ENCODE measurements at places on chromosomes 3 and 15.
A peak's percentile ranks its signal among the peaks of the same experiment; 100 is the strongest.

DNA sequence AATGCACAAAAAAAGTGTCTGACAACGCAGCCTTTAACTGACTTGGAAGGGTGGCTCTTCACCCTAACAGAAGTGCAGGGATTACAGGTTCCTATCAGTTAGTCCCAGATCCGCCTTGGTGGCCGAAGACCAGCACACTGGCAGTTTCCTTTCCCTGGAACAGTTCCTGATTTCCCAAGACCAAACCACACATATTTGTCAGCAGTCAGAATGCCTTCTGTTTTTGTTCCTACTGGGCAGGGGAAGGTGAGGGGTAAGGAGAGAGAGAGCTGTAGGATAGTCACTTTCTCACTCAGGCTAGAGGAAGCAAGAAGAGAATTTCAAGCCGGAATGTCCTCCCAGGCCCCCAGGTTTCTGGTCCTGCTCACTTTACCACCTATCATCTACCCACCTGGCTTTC is 9.2 kb downstream of the CXCR6 start:
- DNase-seq, result no peak

DNA sequence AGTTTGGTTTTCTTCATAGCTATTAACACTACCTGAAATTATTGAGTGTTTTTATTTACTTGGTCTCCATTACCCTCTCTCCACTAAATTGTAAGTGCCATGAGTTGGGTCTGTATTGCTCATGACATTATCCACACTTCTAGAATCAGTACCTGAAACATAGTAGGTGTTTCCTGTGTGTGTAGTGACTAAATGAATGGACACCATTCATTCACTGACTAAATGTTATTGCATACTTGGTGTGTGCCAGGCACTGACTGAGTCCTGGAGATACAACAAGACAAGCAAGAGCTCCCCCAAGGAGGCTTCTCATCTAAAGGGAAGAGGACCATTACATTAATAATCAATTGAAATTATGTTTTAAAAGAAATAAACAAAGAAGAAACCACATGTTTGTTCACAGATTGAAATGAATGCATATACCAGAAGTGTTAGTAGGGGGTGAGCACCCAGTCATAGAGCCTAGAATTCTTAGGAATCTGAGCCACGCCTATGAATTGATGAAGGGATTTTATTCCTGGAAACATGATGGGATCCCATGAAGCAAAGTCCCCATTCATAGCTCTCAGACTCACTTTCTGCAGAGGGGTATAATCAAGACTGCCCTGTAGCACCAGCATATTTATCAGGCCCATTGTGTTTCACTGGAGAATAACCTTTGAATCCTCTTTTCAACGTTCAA is 31.7 kb upstream of the ATOSA start:
- DNase-seq, result no peak

GRCh38 chr15:63764124-63764803 is 69.5 kb downstream of the HERC1 start:
- DNase-seq, result no peak

GRCh38 chr3:89332386-89332785 is 225.0 kb downstream of the EPHA3 start:
- DNase-seq, result no peak

GRCh38 chr15:25739687-25740121 is 123.4 kb downstream of the ATP10A start:
- no peak for DNase-seq

DNA sequence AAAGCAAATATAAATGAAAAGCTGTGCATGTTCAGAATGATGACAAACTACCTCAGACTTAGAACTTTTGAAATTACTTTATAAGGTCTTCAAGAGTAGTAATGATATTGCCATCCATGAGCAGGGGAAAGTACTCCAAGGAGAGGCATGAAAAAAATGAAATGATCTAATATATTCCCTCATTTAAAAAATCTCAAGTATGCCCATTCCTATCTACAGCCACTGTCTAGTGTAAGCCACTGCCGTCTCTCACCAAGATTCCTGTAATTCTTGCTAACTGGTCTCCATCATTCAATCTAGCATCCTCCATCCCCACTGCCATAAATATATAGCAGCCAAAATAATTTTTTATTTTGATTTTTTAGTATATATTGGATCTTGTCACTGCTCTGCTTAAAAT is 258.8 kb downstream of the PLOD2 start:
- peak; percentile 5 for DNase-seq

DNA sequence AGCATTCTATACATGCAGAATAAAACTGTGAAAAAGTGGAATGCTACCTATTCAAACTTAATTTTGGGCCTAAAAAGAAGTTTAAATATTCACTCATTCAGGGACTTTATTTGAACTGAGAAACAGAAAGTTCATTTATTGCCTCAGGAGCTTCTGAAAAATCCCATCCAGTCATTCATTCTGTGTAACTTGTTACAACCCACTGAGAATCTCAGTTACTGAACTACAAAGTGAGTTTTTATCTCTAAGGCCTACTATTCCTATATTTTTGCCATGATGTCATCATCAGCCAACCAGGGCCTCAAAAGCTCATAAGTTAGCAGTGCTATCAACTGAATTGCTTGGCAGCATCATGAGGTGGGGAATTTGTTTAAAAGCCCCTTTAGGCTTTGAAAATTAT is 98.0 kb upstream of the BOC start:
- DNase-seq, result no peak

DNA sequence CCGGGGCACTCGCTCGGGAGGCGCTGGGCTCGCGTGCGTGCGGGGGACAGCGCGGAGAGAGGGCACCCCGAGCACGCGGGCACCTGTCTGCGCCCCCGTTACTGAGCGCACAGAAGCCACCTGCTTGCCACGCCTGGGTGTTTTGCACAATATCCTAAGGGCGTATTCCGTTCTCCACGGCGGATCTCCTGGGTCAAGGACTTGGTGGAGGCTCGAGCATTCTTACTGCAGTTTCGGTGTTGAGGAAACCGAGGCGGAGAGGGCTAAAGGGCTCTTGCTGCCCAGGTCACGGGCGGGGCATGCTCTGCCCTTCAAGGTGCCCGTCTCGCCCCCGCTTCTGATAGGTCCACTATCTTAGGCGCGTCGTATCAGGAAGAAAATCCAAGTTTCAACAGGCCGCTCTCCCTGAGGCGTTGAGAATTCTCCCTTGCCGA is 526 bp downstream of the GPD1L start:
- DNase-seq, result no peak

DNA sequence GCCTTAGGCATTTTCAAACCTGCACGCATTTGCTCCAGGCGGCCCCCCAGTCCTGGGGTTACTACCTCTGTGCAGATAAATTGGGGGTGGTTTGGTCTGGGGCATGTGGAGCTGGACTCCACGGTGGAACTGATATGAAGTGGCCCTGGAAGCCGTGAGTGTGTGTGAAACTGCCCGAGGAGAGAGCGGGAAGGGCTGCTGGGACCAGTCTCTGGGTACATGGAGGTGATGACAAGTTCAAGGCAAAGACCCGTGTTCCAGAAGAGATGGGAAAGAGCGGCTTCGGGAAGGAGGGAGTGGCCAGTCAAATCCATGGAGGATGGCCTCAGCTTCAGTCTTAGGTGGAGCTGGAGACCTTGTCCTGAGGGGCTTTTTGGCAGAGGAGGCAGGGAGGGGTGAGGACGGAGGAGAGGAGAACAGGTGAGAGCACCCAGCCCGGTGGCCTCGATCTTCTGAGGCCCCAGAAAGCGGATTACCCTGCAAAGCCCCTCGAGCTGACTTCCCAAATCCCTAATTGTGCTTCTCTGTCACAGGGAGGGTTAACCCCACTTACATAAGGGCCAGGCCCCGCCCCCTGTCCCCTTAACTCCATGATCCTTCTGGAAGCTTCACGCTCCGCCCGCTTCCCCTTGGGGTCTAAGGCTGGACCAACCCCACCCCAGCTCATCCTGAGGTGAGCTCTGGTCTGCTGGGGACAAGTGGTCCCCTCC is 1.9 kb upstream of the NR2E3 start:
- DNase-seq, result no peak

GRCh38 chr15:70763950-70764730 is 782 bp upstream of the UACA start:
- no peak for DNase-seq

- no peak for DNase-seq
Measured at GRCh38 chr3:153855772-153856171, 265.4 kb upstream of the ARHGEF26 start.

GRCh38 chr15:41006479-41006878 is 53.2 kb downstream of the CHAC1 start:
- no peak for DNase-seq

DNA sequence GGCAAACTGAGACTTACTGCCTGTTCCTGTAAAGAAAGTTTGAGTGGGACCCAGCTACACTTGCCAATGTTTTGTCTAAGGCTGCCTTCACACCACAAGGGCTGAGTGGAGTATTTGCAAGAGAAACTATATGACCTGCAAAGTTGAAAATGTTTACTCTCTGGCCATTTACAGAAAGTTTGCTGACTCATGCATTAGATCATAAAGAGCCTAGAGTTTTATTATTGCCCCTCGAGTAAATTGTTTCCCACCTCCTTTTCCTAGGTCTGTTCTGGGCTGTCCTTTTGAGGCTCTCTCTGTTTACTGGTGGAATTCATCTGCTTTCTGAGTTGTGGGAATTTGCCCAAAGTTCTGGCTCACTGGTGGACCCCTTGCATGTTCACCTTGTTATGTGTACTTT is 6.7 kb upstream of the PROK2 start:
- DNase-seq, result no peak

DNA sequence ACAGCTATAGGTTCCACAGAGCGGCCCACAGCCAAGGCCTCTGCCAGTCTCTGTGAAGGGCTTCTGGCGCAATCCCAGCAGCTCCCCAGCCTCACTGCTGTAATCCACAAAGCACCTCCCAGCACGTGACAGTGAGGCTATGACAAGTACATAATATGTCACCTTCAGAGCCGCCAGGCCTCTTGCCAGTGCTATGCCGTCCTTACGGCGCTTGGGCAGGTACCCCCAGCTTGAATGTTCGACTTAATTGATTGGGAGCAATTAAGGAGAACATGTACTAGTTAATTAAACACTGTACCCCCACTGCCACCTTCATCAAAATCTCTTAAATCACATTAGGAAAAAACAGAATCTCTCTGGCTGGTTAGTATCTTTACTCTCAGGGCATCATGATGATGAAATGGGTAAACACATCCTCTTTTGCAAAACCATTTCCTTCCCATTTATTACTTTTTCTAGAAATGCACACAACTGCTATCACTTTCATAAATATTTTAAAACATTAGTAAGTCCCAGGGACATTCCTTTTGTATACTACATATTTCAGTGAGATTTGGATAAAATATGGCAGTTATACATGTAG is 169.9 kb downstream of the XXYLT1 start:
- peak; percentile 52 for DNase-seq

DNA sequence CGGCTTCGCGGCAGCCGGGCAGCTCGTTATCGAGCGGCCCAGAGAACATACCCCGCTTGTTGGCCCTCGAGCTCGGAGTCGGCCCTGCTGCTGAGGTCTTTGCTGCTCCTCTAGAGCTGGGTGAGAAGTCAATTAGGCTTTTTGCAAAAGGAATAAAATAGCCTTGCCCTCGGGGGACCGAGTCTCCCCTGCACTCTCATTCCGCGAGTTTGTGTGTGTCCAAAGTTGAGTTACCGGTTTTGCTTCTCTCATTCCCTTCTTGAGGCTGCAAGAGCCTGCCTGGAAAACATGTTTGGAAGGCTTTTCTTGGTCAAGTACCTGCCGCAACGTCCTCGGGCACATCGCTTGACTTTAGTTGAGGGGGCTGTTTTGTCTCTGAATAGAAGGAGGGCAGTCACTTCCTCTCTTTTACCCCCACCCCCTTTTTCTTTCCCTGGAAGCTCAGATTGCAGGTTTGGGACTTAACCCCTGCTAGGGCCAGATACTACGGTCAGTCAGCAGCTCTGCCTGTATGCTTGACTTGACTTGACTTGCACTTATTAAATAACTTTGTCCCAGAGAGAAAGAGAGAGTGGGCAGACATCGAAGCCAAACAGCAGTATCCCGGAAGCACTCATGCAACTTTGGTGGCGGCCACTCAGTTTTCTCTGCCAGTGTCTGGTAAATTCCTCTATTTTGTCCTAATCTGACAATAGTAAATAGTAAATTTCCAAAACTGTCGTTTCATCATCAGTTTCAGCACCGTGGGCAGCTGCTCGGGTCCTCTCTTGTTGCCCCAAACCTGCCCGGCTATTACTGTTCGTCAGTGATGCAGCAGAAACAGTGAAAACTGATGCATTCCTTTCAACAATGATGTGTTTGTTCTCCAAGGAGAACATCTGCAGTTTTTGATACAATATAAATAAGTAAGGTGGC is 609 bp downstream of the RNF13 start:
- no peak for DNase-seq

DNA sequence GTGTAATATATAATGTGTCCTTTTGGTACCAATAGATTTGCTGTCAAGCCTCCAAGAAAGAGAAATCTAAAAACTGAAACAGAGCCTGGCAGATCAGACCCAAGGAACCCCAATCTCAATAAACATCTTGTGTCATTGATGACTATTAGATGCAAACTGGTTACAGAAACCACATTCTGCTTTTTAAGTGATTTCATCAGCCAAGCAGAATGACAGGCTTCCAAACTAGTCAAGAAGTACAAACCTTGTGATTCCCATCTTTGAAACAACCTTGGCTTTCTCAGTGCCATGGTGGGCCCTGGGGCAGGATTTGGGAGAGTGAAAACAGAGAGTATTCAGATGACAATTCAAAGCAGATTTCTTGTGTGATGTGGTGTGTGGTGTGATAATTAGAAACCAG is 45.6 kb upstream of the STRIT1 start:
- no peak for DNase-seq

- DNase-seq, result no peak
Measured at GRCh38 chr3:31934018-31934417, 47.0 kb downstream of the OSBPL10 start.

All from fibroblast of skin of left biceps (primary cell).